Daoy (cell line): ENCODE measurements at places on chromosomes 1 and 21. TPM values are rescaled to one million over a fixed set of nuclear protein-coding genes. Genes with fewer than 3 reads are reported as not detected.
A peak's percentile ranks its signal among the peaks of the same experiment; 100 is the strongest.

The RHCE gene
- 0.23 and 0.65 TPM in 2 replicates for total RNA-seq

The TNFSF18 gene
- total RNA-seq = 1.0 and 1.2 TPM in 2 replicates

DNA sequence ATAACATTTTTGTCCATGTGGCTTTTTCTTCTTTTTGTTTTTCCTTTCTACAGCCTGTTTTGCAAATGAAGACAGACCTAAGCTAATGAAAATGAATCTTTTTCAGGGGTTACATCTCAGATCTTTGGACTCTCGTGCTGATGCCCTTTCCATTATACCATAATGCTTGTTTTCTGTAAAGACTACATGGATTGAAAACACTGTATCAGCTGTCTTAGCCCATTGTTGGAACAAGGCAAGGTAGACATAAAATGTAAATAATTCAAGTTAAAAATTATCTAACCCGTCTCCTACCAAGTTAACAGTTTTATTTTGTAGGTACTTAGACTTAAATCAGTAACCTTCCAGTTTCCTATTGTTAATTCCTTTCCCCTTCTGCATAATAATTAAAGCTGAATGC is 44.9 kb downstream of the RPRD2 start:
- no peak for DNase-seq

The EFNA4 gene
- total RNA-seq = 10.6 and 16.7 TPM in 2 replicates

GRCh38 chr1:220281159-220281574 is 8.9 kb upstream of the RAB3GAP2 start:
- peak; percentile 15 for DNase-seq

- no peak for DNase-seq
Observed at GRCh38 chr21:33257094-33257803, 8.9 kb upstream of the IL10RB start.

DNA sequence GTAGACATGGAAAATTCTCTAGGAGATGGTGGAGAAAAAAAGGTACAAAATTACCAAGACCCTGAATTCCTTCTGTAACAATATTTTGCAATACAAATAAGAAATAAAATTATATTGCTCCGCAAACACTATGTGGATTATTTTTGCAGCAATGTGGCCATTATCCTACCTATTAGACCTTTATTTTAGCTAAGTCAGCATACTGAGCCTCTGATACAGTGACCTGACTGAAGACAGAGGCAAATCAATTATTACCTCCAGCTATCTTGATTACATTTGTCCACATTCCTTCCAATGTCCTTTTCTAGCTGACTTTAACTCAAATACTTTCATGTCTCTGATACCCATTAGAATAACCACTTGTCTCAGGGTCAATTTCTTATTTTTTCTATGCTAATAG is 610.9 kb downstream of the LRRIQ3 start:
- no peak for DNase-seq

DNA sequence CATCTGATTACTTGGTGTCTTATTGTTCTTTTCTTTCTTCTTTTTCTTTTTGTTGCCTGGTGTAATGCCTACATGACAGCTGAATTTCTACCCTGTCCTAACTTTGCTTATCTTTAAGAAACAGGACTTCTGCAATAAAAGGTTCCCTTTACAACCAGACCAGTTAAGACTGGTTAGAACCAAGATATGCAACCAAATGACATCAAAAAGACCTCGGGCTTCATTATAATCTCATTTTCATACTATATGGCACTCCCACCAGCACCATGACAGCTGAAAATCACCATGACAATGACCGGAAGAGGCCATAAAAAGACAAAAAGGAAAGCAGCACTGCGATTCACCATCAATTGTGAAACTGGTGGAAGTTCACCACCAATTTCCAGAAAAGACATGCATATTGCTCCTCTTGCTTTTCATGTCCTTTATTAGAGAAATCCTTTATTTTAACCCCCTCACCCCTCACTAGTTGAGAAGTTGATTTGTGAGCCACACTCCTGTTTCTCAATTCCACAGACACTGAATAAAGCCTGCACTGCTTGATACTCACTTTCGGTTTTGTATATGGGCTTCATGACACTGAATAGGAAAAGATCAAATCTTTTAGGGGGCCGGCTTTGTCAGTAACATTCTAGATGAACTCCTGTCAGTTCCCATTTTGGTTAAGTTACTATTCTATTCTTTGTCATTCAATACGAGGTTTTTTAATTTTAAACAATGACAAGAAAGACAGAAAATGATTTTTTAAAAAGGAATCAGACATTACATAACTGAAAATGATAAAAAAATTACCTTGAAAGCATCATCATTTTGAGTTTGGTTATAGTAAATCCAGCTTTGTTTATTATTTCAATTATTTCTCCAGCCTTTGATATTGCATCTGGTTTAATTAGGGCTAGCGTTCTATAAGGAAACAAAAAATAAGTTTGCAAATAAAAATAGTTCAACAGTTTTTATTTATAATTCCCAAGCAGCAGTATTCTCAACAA is 58.1 kb downstream of the NME7 start:
- no peak for DNase-seq

GRCh38 chr1:32876341-32877210 is 5.9 kb upstream of the FNDC5 start:
- peak; percentile 75 for DNase-seq
